ENCODE measurements at places on chromosomes 3 and 15. TPM values are rescaled to one million over a fixed set of nuclear protein-coding genes. Genes with fewer than 3 reads are reported as not detected.

CCDC14 gene
- 48.1 TPM for total RNA-seq

RFTN1 gene
- 60.2 TPM for total RNA-seq

P3H2 gene
- total RNA-seq: not detected

ATP8B4 gene
- 22.5 TPM for total RNA-seq

CPA3 gene
- not detected for total RNA-seq

GORASP1 gene
- total RNA-seq: 27.2 TPM

SAMMSON gene
- not detected for total RNA-seq

ATG3 gene
- total RNA-seq: 69.2 TPM

CAND2 gene
- total RNA-seq: 1.7 TPM

HDGFL3 gene
- total RNA-seq: 16.3 TPM

C3orf49 gene
- total RNA-seq: not detected

ABHD6 gene
- 8.5 TPM for total RNA-seq

ABI3BP gene
- not detected for total RNA-seq

NAALADL2 gene
- total RNA-seq: not detected

FANCD2OS gene
- total RNA-seq: not detected

ATOSA gene
- 23.5 TPM for total RNA-seq

ZNF860 gene
- total RNA-seq: 0.16 TPM

CFAP44 gene
- 4.4 TPM for total RNA-seq

TEX9 gene
- total RNA-seq: 0.77 TPM

SPINK8 gene
- not detected for total RNA-seq

STAB1 gene
- total RNA-seq: 0.09 TPM

FETUB gene
- not detected for total RNA-seq

UROC1 gene
- total RNA-seq: not detected

ONECUT1 gene
- not detected for total RNA-seq

NR1I2 gene
- total RNA-seq: 0.07 TPM

BCHE gene
- total RNA-seq: not detected

TTC21A gene
- total RNA-seq: 1.8 TPM

PLXNA1 gene
- 6.9 TPM for total RNA-seq

JAGN1 gene
- 23.5 TPM for total RNA-seq

NOX5 gene
- total RNA-seq: 0.02 TPM

GP9 gene
- not detected for total RNA-seq

GRK7 gene
- total RNA-seq: not detected

CPN2 gene
- not detected for total RNA-seq

GNAT1 gene
- not detected for total RNA-seq

VILL gene
- total RNA-seq: 20.2 TPM

SAXO2 gene
- total RNA-seq: 1.2 TPM

SYNPR gene
- total RNA-seq: not detected

REC114 gene
- total RNA-seq: not detected

WDR76 gene
- total RNA-seq: 86.1 TPM

SI gene
- total RNA-seq: not detected

TPRG1 gene
- 29.5 TPM for total RNA-seq

ALS2CL gene
- 3.5 TPM for total RNA-seq

FBXL2 gene
- not detected for total RNA-seq

PCSK6 gene
- 3.3 TPM for total RNA-seq

RBP2 gene
- total RNA-seq: not detected

MB21D2 gene
- total RNA-seq: 5.5 TPM

GUCA1C gene
- not detected for total RNA-seq

LRRC31 gene
- not detected for total RNA-seq

ISL2 gene
- total RNA-seq: 0.59 TPM

PLSCR2 gene
- 0.11 TPM for total RNA-seq

PTX3 gene
- 0.11 TPM for total RNA-seq

CCR9 gene
- not detected for total RNA-seq

CLPX gene
- 44.3 TPM for total RNA-seq

DNASE1L3 gene
- not detected for total RNA-seq

MEX3B gene
- total RNA-seq: 1.0 TPM

MYO5C gene
- total RNA-seq: 1.2 TPM

MNS1 gene
- 0.16 TPM for total RNA-seq

GOLGA8J gene
- total RNA-seq: not detected

TLR9 gene
- not detected for total RNA-seq
